ENCODE measurements at places on chromosomes 3 and 15.

DNA sequence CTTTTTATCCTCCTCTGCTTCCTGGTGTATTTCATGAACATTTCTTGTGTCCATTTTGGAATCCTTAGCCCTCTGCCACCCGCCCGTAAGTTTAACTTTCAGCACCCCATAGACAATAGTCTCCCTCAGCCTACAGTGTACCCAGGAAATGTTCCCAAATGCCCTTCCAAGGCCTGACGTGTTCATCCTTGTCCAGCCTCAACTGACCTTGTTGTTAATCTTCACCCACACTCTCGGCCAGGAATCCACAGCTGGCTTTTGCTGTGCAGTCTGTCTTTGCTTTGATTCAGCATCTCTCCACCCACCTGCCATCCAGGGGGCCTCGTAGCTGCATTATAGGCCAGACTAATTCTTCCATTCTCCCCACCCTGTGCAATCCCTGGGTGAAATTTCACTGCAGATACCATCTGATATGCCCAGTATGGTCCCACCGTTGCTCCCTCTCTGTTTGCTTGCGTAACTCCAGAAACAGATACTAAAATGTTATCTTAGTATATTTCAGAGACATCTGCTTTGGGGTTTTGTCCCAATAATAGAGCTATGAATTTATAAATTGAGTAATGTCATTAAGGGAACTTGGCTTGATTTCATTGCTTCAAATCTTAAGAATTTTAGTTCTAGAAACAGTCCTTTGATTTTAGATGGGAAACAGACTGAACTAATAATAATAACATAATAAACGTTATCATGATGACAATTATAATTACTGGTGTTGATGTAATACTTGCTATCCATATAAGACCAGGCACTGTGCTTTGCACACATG lies 16.6 kb downstream of the GUCA1C start:
- DNase-seq = no peak

GRCh38 chr3:156978481-156978961 lies 152.4 kb downstream of the LEKR1 start:
- no peak for DNase-seq

- DNase-seq = no peak
These were observed 194.3 kb downstream of the RORA start for GRCh38 chr15:61034678-61035291.

- DNase-seq = no peak
These were observed 67.6 kb downstream of the TIGIT start for GRCh38 chr3:114361391-114361790.

DNA sequence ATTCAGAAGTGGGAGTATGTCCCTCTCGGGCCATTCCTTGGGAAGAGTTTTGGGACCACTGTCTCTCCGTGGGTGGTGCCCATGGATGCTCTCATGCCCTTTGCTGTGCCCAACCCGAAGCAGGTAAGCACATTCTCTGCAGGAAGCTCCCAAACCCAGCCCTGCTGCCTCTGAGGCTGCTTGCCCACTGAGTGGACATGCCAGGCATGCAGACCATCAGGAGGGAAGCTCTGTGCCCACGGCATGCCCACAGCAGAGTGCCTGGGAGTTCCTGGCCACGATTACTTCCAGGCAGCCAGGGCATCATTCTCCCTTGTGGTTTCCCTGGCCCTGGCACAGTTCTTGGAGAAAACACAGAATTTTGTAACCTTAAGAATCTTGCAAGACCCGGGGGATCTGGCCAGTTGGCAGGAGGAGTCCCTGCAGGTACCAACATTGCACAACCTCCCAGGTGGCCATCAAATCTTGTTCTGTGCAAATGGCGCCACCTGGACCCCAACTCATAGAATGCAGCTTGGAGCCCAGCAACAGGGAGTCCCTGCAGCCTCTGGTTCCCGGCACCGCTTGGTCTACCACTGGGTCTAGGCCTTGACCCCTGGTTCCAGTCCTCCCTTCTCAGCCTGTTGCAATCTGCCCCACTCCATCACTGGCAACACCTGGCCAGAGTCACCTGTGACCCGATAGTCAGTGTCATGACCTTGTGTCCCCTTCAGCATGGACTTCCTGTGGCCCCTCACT lies 20.4 kb downstream of the FAH start:
- DNase-seq = peak; percentile 42

- DNase-seq = no peak
These were observed 435.2 kb downstream of the MCTP2 start for GRCh38 chr15:94666553-94666952.

DNA sequence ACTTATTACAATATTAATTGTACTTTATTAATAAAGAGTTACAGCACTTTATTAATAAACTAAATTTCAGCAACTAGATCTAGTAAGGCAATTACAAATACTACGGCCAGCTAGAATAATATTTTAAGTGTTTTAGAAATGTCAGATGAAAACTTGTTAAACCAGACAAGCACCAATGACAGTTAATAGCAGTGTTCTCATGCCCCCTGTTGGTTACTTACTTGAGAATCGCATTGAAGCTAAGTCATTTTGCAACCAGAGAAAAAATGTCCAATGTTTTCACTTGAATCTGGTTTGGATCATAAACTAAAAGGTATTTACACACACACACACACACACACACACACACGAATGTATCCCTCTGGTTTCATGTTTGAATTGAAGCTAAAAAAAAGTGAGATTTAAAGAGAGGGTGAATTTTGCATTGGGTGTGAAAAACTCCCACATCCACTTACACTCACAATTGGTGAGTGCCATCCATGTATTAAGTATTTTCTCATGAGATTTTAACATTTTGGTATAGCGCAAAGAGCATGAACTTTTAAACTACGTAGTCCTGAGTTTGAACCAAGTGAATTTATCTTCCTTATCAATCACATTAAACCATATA lies 347.7 kb downstream of the ZBBX start:
- no peak for DNase-seq

GRCh38 chr3:58036293-58037032 lies 28.2 kb downstream of the FLNB start:
- DNase-seq = no peak

DNA sequence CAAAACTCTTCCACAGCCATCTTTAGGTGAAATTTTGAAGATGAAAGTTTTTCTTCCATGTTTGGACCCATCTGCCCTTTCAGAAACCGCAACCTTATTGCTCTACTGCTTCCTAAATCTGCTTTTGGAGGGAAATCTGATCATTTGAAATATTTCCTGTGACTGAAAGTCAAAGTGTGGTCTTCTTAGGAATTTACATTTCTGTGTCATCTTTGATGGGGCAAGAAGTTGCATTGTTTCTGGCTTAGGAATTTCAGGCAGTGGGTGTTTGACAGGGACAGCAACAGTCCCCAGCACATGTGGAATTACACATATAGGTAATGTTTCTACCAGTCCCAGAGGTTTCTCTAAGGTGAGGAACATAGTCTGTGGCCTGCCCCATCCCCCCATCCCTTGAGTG lies 5.3 kb upstream of the TYRO3 start:
- no peak for DNase-seq
